ENCODE measurements at places on chromosomes 12 and 14.
A peak's percentile ranks its signal among the peaks of the same experiment; 100 is the strongest.

- DNase-seq: no peak
Measured at GRCh38 chr14:100271247-100271939, 32.4 kb downstream of the YY1 start.

- no peak for DNase-seq
Measured at GRCh38 chr12:72272731-72273498, 745 bp downstream of the TRHDE start.

- no peak for DNase-seq
Measured at GRCh38 chr14:64625386-64626232, 75.8 kb downstream of the PPP1R36 start.

DNA sequence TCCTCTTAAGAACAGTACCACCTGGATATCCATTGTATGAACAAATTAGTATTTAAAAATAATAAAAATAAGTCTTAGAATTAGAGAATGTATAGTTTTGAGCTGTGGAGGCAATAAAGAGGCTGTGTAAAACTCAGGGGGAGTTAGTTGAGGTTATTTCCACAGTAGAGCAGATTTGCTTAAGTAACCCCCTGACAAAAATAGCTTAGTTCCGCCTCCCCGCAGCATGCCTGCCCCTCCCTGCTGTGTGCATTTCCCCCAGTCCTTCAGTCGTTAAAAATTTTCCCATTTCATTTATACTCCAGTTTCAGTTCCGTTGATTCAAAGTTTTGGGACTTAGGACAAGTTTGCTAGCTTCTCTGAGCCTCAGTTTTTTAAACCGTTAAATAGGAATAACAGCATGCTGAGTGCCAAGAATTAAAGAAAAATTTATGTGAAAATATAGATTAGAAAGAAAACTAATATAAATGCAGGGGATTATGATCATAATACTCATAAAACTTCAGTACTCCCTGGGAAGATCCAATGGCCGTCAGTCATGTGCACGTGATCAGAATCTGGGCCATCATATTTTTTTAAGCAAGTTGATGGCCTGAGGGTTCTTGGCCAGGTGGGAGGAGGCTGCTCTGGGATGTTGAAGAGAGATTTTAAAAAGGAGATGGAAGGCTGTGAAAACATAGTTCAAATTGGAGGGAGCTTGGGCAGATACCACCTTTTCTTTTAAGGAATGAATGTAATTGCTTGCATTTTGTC, 14.5 kb upstream of the SLC38A2 start:
- no peak for DNase-seq

DNA sequence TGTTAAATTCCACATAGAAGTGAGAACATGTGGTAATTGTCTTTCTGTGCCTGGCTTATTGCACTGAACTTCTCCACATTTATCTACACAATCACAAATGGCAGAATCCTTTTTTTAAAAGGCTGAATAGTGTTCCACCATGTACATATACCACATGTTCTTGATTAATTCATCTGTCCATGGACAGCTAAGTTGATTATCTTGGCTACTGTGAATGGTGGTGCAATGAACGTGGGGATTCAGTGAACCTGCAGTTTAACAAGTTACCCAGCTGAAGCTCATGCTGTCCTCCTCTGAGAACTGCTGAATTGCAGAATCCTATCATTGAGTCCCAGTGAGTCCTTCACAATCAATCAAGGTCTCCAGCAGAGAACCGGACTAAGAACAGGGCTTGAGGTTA, 74.9 kb downstream of the TBK1 start:
- no peak for DNase-seq

DNA sequence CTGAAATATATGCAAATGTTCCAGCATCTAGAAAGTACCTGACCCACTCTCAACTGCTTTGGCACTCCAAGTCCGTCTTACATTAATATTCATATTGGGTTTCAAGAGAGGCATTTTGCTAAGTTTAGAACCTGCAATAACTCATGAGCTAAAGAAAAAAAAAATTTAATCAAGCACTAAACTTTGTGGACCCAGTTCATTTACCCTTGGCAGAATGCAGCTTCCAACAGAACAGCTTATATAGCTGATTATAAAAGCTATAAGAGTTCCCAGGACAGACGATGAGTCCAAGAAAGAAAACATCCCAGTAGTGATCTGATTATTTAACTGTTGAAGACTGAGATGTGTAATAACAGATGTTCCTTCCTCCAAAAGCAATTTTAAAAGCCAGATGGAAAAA, 592.0 kb downstream of the KCNH5 start:
- no peak for DNase-seq

DNA sequence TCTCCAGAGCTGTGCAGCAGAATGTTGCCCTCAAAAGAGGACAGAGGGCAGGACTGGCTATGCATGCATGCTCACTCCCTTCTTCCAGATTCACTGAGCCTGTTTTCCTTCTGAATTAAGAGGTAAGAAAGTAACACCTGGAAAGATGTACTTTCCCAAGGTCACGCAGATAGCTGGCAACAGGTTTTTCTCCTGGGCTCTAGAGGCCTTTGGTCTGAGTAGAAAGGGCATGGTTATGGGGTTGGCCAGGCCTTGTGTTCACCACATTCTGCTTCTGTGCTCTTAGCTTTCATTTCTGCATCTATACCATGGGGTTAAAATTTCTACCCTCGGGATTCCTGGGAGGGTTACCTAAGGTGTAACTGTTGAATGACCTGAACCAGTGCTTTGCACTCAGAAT, 57.5 kb downstream of the RASSF3 start:
- DNase-seq: no peak

GRCh38 chr14:100837805-100838350, 12.0 kb downstream of the MEG3 start:
- no peak for DNase-seq

DNA sequence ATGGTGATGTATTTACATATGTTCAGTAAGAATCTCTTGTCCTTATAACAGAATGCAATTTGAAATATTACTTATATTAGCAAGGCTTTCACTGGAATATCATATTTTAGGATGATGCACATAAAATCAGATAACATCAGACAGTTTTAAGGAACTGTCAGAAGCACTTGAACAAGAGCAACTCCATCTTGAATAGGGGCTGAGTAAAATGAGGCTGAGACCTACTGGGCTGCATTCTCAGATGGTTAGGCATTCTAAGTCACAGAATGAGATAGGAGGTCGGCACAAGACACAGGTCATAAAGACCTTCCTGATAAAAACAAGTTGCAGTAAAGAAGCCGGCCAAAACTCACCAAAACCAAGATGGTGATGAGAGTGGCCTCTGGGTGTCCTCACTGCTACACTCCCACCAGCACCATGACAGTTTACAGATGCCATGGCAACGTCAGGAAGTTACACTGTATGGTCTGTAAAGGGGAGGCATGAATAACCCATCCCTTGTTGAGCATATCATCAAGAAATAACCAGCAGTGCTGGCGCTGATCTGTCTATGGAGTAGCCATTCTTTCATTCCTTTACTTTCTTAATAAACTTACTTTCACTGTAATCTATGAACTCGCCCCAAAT, 27.6 kb upstream of the ETV6 start:
- DNase-seq: peak; percentile 7

- DNase-seq: no peak
Measured at GRCh38 chr12:121713793-121714192, 1.2 kb downstream of the TMEM120B start.

GRCh38 chr12:131258398-131258797, 304.7 kb downstream of the ADGRD1 start:
- DNase-seq: no peak

- DNase-seq: no peak
Measured at GRCh38 chr14:94752591-94753436, 17.1 kb downstream of the GSC start.

DNA sequence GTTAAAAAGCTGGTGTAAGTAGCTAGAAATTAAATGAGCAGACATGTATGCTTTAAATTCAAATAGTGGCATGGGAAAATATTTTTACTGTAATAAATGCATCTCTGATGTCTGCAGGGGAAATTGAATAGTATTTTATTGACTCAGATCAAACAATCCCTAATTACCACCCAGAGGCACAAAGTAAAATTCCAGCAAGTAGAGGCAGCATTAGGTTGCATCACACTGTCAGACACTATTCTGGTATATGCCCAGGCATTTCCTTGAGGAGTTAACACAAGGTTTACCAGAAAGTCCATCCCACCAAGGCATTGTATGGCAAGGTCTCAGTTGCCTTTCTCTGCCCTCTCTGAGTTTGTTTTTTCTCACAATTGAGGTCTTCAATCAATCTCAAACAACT, 201.6 kb upstream of the KITLG start:
- no peak for DNase-seq

DNA sequence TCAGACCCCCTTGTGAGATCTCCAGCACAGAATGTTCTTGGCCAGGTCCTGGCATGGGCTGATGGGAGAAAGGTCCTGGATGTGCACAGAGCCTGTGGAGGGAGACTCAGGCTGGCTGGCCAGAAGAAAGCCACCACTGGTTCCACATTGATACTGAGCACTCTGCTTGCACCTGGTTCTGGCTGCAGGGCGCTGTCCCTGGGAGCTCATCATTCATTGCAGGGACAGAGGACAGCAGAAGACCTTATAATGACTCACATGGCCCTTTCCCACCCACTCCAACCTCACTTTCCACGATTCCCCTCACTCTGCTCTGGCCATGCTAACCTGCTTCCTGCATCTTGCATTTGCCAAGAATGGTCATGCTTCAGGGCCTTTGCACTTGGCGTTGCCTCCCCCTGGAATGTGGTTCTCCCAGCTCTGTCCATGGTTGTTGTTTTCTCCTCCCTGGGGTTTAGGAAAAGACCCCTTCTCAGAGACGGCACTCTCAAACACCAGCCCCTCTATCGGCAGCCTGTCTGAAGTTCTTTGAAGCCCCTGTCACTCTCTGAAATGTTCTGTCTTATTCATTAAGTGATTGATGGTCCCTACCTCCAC, 10.3 kb downstream of the KRT7 start:
- no peak for DNase-seq

GRCh38 chr14:101740981-101741380, 20.5 kb upstream of the PPP2R5C start:
- no peak for DNase-seq

- DNase-seq: no peak
Measured at GRCh38 chr12:32921397-32921796, 24.8 kb upstream of the PKP2 start.
